ENCODE measurements at places on chromosomes 12 and 14. TPM values are rescaled to one million over a fixed set of nuclear protein-coding genes. Genes with fewer than 3 reads are reported as not detected.

GRCh38 chr12:46217541-46218321 is 51.1 kb downstream of the SLC38A1 start:
- no peak overlapping the region for H3K4me3 ChIP-seq
- no peaks in the 10 kb centered on the region for H3K4me1 ChIP-seq
- H3K27me3 ChIP-seq, result no peaks in the 10 kb centered on the region
- no peak for DNase-seq
- no peak overlapping the region for H3K27ac ChIP-seq
- H3K36me3 ChIP-seq, result no peaks in the 10 kb centered on the region

SERPINA10 gene
- not detected for polyA plus RNA-seq

DNA sequence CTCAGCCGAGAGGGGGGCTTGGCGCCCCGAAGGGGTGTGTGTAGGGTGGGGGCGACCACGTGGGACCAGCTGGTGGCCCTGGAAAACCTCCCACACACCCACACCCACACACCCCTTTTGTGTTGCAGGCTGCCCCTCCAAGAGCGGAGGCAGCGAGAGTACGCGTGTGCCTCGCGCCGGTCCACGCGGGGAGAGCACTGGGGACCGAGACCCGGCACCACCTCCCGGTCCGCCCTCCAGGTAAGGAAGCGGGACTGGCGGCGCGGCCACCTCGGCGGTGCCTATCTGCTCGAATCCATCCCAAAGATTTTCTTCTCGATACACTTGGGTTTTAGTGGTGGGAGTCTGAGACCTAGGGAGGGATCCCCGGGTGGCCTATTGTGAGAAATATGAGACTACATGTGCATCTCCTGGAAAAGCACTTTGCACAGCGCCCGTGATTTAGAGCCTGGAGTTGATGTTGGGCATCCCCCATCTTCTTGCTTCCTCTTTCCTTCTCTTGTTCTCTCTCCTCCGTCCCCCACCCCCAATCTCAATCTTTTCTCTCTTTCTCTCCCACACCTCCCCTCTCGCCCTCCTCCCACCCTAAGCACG is 393 bp downstream of the SYT1 start:
- no peak for DNase-seq
- no peaks in the 10 kb centered on the region for H3K36me3 ChIP-seq
- no peaks in the 10 kb centered on the region for H3K27me3 ChIP-seq
- no peak overlapping the region for H3K4me3 ChIP-seq
- no peak overlapping the region for H3K27ac ChIP-seq
- H3K4me1 ChIP-seq, result no peaks in the 10 kb centered on the region

GRCh38 chr14:61343471-61343870 is 22.1 kb downstream of the PRKCH start:
- no peaks in the 10 kb centered on the region for H3K27me3 ChIP-seq
- no peak overlapping the region for H3K4me3 ChIP-seq
- H3K4me1 ChIP-seq, result no peaks in the 10 kb centered on the region
- H3K36me3 ChIP-seq, result no peaks in the 10 kb centered on the region
- no peak overlapping the region for H3K27ac ChIP-seq
- DNase-seq, result no peak

- peaks cover 10% of the 10 kb centered on the region for H3K4me1 ChIP-seq
- peak overlapping the region; percentile 43 for H3K27ac ChIP-seq
- no peaks in the 10 kb centered on the region for H3K27me3 ChIP-seq
- H3K4me3 ChIP-seq, result no peak overlapping the region
These were observed 55.8 kb upstream of the METAP2 start for GRCh38 chr12:95418142-95418541.

GRCh38 chr12:51749986-51750317 is 98.6 kb downstream of the FIGNL2 start:
- no peak for DNase-seq
- no peak overlapping the region for H3K4me3 ChIP-seq
- no peaks in the 10 kb centered on the region for H3K36me3 ChIP-seq
- peaks cover 2% of the 10 kb centered on the region for H3K4me1 ChIP-seq

ADGRD1 gene
- polyA plus RNA-seq, result 2.9 TPM

RERG gene
- 124 TPM for polyA plus RNA-seq
